Activated CD4-positive, alpha-beta T cell treated with anti-CD3 and anti-CD28 coated beads, Interleukin-2, amount 10 ng/mL, durations not matched to agents 24 days and 14 days (primary cell): ENCODE measurements at places on chromosomes 16 and 17.

- no peak overlapping the region for H3K27ac ChIP-seq
- H3K27me3 ChIP-seq, result no peaks in the 10 kb centered on the region
- no peaks in the 10 kb centered on the region for H3K4me1 ChIP-seq
- H3K36me3 ChIP-seq, result no peaks in the 10 kb centered on the region
- DNase-seq, result no peak
Measured at GRCh38 chr17:9356488-9356911, 219.1 kb downstream of the STX8 start.

DNA sequence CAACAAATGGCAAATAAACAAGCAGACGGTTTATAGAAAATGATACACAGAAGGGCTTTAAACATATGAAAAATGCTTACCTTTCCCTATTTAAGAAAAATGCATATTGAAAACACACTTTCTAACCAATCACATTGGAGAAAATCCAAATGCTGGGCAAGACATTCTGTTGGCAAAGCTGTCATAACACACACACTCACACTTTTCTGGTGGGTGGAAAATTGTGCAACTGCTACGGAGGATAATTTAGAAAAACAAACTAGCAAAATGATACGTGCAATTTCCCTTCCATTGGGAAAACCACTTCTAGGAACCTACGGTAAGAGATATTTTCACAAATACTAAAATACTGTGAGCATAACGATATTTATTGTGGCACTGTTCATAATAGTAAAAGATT is 9.8 kb upstream of the MYH3 start:
- no peak for DNase-seq
- peaks cover 3% of the 10 kb centered on the region for H3K36me3 ChIP-seq
- H3K4me3 ChIP-seq, result no peak overlapping the region
- H3K4me1 ChIP-seq, result no peaks in the 10 kb centered on the region
- H3K27me3 ChIP-seq, result no peaks in the 10 kb centered on the region

DNA sequence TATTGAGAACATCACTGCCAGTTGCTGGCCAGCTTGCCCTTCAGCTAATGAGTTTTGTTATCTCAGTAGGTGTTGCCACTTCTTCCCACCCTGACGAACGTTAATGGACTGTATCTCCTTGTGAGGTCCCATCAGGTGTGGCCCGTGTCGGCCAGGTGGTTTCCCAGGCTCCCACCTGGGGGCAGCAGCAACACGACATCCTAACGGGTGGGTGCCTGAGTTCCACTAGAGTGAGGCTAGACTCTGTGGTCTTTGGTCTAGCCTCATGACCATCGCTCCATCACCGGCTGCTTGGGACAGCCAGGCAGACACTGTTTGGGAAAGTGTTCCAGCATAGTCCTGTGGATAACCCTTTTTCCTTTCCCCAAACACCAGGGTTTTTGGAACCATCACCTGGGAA is 45.6 kb upstream of the LCMT1 start:
- peaks cover 45% of the 10 kb centered on the region for H3K4me1 ChIP-seq
- H3K36me3 ChIP-seq, result no peaks in the 10 kb centered on the region
- no peaks in the 10 kb centered on the region for H3K27me3 ChIP-seq

GRCh38 chr17:78864117-78864516 is 23.5 kb upstream of the USP36 start:
- no peak overlapping the region for H3K4me3 ChIP-seq
- H3K36me3 ChIP-seq, result no peaks in the 10 kb centered on the region

GRCh38 chr17:8266648-8267479 is 17.8 kb downstream of the PFAS start:
- no peak overlapping the region for H3K4me3 ChIP-seq
- peaks cover 57% of the 10 kb centered on the region for H3K36me3 ChIP-seq
- DNase-seq, result no peak
- no peaks in the 10 kb centered on the region for H3K27me3 ChIP-seq
- H3K27ac ChIP-seq, result no peak overlapping the region
- no peaks in the 10 kb centered on the region for H3K4me1 ChIP-seq

DNA sequence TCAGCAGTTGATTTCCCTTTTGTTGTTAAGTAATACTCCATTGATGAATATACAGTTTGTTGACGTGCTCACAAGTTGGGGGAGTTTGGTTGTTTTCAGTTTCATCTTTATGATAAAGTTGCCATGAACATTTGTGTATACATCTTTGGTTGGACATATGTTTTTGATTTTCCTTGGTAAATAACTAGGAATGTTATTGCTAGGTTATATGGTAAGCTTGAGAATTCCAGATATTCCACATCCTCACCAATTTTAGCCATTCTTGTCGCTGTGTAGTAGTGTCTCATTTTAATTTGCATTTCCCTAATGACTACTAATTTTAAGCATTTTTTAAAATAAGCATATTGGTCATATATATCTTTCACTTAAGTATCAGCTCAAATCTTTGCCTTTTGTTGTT is 55.0 kb upstream of the RASL10B start:
- H3K27me3 ChIP-seq, result no peaks in the 10 kb centered on the region
- peaks cover 48% of the 10 kb centered on the region for H3K36me3 ChIP-seq
- DNase-seq, result no peak
- H3K4me3 ChIP-seq, result no peak overlapping the region
